Activated CD4-positive, alpha-beta memory T cell treated with anti-CD3 and anti-CD28 coated beads, Interleukin-2, amount 10 ng/mL, durations not matched to agents 7 days and 5 days (primary cell): ENCODE measurements at places on chromosomes 2 and 18.

DNA sequence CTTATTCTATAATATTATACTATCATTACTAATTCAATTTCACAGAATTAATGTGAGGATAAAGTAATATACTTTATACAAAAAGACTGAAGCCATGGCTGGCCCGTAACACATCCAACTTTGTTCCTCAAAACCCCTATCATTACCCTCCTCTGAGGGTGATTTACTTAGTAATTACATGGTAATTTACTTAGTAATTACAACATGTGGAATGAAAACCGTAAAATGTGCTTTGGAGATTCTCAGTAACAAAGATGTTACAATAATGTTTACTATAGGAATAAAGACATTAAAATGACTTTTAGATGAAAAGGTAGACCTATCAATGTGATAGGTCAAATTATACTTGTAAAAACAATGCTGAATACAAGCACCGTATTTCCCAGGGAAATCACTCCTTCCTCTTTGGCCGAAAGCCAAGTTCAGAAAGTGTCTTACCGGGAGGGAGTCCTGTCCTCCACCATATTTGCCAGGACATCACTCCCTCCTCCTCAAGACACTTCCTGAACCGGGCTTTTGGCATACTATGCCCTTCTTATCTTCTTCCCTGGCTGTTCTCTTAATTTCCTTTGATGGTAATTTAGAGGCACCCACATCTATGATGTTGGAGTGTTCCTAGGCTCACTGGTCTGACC lies 1047.8 kb downstream of the SOCS6 start:
- H3K4me1 ChIP-seq: no peaks in the 10 kb centered on the region
- no peak for DNase-seq
- H3K4me3 ChIP-seq: no peak overlapping the region
- no peaks in the 10 kb centered on the region for H3K36me3 ChIP-seq
- no peaks in the 10 kb centered on the region for H3K27me3 ChIP-seq

- no peaks in the 10 kb centered on the region for H3K27me3 ChIP-seq
- no peak overlapping the region for H3K27ac ChIP-seq
- no peak for DNase-seq
- H3K36me3 ChIP-seq: peaks cover 2% of the 10 kb centered on the region
These were observed 23.9 kb downstream of the DOK1 start for GRCh38 chr2:74578408-74578807.

- peak overlapping the region; percentile 2 for H3K27ac ChIP-seq
- peak; percentile 45 for DNase-seq
- H3K4me1 ChIP-seq: peaks cover 16% of the 10 kb centered on the region
- H3K4me3 ChIP-seq: no peak overlapping the region
These were observed 243.0 kb downstream of the RPRM start for GRCh38 chr2:153235516-153235915.

DNA sequence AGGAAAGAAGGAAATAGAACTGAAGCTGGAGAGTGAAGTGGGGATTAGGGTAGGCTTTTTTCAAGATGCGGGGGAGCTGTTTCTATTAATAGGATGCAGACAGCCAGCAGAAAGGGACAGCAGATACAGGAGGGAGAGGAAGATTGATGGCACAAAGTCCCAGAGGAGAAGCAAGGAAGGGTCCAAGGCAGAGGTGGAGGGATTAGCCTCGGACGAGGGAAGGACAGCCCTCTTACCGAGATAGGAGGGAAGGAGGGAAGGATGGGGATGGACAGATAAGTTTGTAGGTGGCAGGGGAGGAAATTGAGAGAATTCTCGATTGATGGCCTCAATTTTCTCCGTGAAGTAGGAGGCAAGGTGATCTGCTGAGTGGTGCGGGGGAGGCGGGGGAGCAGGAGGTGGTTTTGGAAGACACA lies 317.4 kb downstream of the AGPS start:
- no peaks in the 10 kb centered on the region for H3K36me3 ChIP-seq
- no peaks in the 10 kb centered on the region for H3K4me1 ChIP-seq
- H3K4me3 ChIP-seq: no peak overlapping the region
- DNase-seq: no peak

GRCh38 chr2:60350791-60351190 lies 202.7 kb downstream of the BCL11A start:
- H3K36me3 ChIP-seq: no peaks in the 10 kb centered on the region
- no peak overlapping the region for H3K4me3 ChIP-seq
- no peak for DNase-seq
- no peak overlapping the region for H3K27ac ChIP-seq

DNA sequence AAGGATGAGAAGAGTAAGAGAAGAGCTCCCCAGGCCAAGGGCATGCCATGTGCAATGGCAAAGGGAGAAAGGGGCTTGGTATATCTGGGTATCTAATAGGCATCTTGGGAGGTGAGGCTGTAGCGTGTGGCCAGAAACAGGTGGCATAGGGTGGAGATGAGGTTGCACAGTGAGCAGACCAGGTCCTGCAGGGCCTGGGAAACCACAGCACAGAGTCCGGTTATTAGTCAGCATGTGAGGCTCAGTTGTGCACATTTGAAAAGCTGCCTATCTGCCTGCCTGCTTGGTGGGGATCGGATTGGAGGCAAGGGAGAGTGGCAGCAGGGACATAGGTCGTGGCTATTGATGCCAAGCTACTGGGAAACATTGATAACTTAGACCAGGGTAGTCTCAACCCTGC lies 190.6 kb downstream of the TPGS2 start:
- H3K27ac ChIP-seq: no peak overlapping the region
- no peaks in the 10 kb centered on the region for H3K4me1 ChIP-seq
- no peak for DNase-seq
- H3K27me3 ChIP-seq: peaks cover 7% of the 10 kb centered on the region
- no peaks in the 10 kb centered on the region for H3K36me3 ChIP-seq
